ENCODE measurements at places on chromosomes 13 and 19.

DNA sequence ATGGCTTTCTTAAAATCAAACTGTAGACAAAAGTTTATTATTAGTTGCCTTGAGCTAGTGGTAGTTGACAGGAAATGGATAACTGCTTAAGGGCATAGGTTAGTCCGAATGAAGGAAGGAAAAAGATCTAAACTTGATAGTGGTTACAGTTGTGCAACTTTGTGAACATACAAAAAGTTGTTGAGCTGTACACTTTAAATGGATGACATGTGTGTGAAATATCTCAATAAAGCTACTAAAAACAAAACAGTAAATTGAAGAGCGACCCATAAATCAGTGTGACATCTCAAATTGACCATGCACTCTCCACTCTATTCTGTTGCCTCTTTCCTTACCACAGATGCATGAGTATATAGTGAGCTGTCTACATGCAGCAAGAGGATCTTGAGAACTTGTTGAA, 1757.8 kb downstream of the PCDH9 start:
- no peak for DNase-seq

- no peak for DNase-seq
Measured at GRCh38 chr19:49727217-49728030, 35.7 kb downstream of the TSKS start.

DNA sequence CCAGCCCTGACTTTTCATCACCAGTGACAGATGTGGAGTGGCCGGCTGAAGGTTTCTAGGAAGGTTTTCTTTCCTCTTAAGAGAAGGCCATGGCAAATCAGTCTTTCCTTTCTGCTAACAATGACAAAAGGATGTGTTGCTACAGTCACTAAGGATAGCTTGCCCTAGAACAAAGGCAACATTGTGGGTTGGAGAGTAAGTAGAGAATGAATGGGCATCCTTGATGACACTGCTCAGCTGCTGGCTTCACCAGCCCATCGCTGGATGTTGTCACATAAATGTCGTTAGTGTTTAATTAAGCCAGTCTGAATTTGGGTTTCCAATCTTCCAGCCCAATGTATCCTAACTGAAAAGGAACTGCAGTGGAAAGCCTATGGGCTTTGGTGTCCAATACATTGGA, 168.4 kb downstream of the ZIC5 start:
- no peak for DNase-seq

DNA sequence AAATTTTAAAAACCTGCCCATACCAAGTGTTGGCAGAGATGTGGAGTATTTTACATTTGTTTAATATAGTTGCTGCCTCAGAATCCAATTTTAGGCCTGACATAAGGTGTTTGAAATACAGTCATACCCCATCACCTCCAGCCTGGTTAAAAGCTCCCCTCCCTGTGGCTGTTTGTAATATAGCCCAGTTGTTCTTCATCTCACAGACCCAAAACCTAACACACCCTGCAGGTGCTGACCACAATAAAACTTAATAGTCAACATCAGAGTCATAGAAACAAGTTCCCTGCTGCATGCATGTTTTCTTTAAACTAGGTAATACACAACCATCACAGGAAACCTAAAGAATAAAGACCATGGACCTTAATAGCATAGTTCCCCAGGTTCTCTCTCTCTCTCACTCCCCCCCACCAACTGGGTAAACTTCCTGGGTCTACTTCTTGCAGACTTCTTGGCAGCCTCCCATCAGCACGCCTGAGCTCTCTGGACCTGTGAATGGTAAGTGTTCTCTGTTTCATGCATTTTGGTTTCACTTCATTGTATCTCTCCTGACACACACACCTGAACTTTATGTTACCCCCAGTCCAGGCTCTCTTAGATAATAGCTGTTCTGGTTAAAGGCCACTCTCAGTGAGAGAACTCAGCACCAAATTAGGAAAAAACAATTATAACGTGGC, 1369.9 kb downstream of the EFNB2 start:
- DNase-seq, result no peak

DNA sequence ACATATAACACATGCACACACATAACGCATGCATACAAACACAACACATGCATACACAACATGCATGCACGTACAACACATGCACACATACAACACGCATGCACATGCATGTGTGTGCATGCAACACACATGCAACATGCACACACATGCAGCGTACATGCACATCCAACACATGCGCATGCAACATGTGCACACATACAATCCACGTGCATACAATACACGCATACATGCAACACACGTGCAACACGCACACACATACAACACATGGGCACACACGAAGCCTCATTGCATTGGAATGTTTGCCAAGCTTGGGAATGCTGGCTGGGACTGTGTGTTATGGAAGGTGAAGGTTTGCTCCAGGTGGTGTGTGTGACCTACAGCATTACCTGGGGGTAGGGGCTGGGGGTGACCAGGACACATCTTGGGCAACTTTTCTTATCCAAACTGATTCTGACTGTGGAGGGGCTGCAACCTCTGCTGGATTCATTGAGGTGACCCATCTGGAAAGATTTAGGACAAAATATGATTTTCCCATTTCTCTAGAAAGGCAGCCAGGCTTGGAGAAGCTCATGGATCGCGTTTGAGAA, 58.9 kb downstream of the SPACA7 start:
- DNase-seq, result no peak

DNA sequence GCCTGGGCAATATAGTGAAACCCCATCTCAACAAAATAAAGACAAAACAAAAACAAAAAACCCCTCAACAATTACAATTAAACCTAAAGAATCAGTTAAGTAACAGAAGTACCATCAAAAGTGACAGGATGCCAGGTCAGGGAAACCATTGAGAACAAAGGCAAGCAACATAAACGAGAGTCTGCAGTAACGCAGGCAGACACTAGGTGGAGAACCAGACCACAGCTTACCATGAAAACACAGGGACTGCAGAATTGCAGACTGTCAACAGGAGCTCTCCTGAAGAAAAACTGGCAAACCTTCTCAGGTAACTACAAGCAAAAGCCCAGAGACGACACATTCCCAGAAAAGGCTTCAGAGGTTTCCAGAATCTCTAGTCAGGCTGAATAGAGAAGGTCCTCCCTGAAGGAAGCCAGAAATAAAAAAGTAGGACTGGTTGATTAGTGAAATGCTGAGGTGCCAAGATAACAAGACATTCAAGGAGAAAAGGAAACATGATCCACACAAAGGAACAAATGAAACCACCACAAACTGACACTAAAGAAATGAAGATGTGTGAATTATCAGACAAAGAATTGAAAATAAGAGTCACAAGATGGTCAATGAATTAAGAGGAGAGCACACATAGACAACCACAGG, 2.2 kb upstream of the ZNF665 start:
- DNase-seq, result peak; percentile 39

DNA sequence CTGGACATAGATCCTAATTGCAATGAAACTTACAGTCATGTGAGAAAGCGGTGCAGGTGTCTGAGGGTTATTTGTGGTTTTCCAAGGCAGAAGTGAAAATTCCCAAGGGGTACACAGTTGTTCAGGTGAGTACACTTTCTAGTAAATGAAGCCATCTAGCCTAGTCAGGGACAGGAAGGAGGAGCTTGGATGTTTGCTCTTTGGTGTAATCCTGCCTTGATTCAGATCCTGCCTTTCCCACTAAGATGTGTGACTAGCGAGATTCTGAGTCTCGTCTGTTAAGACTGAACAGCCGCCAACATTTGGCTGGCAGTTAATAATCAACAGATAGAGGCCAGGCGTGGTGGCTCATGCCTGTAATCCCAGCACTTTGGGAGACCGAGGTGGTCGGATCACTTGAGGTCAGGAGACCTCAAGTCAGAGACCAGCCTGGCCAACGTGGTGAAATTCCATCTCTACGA, 2.5 kb downstream of the RPS9 start:
- no peak for DNase-seq

DNA sequence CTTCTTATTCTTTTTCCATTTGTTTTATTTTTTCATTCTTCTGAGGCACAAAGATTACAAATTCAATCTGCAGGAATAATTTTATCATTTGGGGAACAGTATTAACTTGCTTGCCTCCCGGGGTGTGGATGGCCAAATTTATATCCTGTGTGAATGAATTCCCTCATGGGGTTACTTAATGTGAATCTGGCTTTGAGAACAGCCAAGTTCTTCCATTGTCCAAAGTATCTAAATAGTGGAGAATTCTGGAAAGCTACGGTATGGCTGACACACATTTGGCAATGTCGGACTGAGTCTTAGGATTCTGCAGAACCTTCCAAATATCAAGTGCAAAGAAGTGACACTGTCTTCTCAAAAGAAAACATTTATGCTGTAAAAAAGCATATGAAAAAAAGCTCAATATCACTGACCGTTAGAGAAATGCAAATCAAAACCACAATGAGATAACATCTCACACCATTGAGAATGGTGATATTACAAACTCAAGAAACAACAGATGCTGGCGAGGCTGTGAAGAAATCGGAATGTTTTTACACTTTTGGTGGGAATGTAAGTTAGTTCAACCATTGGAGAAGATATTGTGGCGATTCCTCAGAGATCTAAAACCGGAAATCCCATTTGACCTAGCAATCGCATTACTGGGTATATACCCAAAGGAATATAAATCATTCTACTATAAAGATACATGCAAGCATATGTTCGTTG, 620.2 kb downstream of the EFNB2 start:
- no peak for DNase-seq

DNA sequence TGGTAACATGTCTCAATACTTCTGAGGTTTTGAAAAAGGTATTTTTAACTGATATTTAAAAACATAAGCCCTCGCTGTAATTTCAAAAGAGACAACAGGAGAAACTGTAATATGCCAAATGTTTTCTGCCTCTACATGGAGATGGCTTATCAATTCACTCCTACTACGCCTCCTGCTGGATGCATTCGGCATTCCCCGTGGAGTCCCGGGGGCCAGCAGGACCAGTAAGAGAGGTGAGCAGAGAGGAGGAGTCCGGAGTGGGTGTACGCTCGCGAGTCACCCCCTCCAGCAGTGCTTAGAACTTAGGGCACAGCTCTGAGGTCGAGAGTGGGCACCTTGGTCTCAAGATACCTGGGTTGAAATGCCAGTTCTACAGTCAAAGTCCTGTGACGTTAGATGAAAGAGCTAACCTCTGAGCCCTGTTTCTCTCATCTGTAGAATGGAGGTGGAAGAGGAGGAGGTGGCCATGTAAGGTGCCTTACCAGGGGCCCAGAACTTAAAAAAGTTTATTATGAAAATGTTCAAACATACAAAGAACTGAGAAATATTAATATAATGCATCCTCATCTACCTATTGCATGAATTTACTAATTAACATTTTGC, 110.2 kb downstream of the STK24 start:
- no peak for DNase-seq

DNA sequence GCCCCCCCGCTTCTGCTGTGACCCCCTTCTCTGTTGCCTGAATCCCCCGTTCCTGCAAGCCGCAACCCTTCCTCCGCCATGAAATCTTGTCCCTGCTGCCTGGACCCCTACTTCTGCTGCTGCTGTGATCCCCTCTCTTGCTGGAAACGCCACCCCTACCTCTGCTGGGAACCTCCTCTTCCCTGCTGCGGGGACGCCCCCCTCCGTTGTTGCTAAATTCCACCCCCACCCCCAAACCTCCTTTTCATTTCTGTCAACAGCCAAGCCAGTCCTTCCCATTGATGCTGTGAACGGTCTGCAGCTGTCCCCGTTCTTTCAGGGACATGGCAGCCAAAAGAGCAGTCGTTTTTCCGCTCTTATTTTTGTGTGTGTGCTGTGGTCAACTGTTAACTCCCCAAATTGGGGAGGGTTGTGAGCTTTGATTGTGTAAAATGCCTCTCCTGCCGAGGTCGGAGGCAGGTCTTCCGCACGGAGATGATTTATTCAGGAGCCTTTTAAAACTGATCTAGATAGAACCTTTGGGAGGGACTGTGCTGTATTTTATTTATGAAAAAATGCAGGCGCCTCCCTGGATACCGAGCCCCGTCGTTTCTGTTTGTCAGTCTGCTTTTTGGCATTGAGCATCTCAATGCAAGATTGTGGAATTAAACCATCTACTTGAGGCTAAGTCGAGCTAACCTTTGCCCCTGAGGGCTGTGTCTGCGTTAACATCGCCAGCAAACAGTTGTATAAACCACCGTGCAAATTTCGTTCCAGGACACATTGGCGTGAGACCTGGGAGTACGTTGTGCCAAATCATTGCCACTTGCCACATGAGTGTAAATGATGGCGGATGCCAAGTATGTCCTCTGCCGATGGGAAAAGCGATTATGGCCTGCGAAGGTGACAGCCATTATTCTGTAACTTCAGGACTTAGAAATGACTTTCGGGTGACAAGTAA, 27.9 kb upstream of the NDUFS7 start:
- DNase-seq, result no peak

DNA sequence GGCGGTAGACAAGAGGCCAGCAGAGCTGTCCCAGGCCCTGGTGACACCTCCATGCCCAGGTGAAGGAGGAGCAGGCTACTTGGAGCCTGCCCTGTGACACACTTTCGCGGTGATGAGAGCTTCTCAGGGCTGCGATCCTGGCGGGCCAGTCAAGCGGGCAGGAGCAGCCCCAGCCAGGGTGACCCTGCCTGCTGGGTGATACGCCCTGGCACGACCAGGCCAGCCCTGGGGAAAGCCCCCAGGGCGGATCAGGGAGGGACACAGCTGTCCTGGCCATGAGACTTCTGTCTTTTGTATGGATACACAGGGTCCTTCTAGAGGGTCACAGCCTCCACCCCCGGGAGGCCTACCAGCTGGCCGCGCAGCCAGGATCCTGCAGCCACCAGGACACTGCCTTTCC, 13.1 kb downstream of the DNM2 start:
- no peak for DNase-seq

GRCh38 chr19:41745756-41746155, 9.6 kb upstream of the CEACAM6 start:
- DNase-seq, result no peak

- DNase-seq, result no peak
Measured at GRCh38 chr13:74070065-74070464, 64.1 kb downstream of the KLF12 start.

- DNase-seq, result no peak
Measured at GRCh38 chr13:103130146-103130545, 63.9 kb upstream of the SLC10A2 start.

DNA sequence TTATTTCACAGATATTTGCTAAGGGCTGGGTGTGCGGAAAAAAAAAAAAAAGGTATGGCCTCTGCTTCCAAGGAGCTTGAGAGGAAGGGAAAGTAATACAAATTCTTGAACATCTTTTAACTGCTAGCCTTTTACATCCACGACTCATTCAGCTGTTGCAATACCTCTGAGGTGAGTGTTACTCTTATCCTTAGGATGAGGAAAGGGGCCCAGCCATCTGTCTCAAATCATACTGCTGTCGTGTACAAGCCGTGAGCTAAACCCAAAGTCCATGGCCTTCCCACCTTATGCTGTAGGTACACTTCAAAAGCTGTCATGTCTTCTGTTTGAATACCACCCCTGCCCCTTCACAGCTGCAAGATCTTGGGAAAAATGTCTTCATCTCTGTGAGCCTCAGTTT, 146.8 kb downstream of the KCNRG start:
- DNase-seq, result no peak

DNA sequence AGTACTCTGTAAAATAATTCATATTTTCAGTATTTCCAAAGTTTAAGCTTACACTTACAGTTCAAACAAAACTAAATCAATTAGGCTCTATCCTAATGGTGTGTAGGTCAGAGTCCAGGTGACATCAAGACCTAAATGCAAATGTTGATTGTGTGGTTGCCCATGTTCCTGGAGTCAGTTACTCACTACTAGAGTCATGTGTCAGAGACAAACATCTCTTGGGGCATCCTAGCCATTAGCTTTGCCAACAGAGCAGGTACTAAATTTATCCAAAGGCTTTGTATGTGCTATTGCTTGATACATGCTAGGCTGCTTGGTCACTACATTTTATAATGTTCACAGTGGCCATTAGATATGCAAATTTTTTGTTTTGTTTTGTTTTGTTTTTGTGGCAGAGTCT, 11.7 kb downstream of the SPRY2 start:
- DNase-seq, result no peak

GRCh38 chr13:76848596-76848995, 37.6 kb downstream of the KCTD12 start:
- no peak for DNase-seq

Measured in activated CD8-positive, alpha-beta memory T cell treated with anti-CD3 and anti-CD28 coated beads for 1 hour (primary cell).